Endothelial cell of umbilical vein (primary cell): ENCODE measurements at places on chromosomes 1 and 21. TPM values are rescaled to one million over a fixed set of nuclear protein-coding genes. Genes with fewer than 3 reads are reported as not detected.

The PUSL1 gene
- polyA plus RNA-seq = 27.3 and 45.9 TPM in 2 replicates

The SLC44A5 gene
- polyA plus RNA-seq = 2.5 and 3.2 TPM in 2 replicates

The DPT gene
- not detected in 2 replicates for polyA plus RNA-seq

The LEFTY2 gene
- 0.03 and 0.06 TPM in 2 replicates for polyA plus RNA-seq

The KIF2C gene
- 20.7 and 27.1 TPM in 2 replicates for polyA plus RNA-seq
